H7 (cell line): ENCODE measurements at places on chromosomes 5 and 9. TPM values are rescaled to one million over a fixed set of nuclear protein-coding genes. Genes with fewer than 3 reads are reported as not detected.

Gene GBA2
- total RNA-seq, result 75.2 and 85.5 TPM in 2 replicates

- no peak for DNase-seq
These were observed at the start of gene PCDHA1 for GRCh38 chr5:140785905-140786686. Gene PCDHA1, plus strand, starts transcription at chr5:140786140.

Gene PCDHGC3
- total RNA-seq, result 27.4 and 31.7 TPM in 2 replicates

Gene NADK2
- total RNA-seq, result 15.3 and 16.0 TPM in 2 replicates

DNA sequence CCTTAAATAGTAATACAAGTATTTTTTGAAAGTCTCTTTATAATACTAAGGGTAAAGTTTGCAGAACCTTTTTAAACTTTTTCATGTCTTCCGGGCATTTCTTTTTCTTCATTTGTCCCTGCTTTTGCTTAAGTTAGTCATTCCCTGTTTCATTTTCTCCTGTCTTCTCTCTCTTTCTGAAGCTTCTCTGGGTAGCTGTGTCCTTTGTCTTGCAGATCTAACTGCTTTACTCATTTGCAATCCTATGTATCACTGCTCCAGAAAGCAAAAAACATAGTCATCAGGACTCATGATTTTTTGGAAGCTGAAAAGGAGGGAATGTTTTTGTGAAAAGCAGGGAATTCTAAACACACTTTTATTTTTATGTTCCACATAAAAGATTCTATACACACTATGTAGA lies 301.7 kb downstream of the MRPS30 start:
- DNase-seq, result peak; percentile 9

Gene IL13
- not detected in 2 replicates for total RNA-seq

Gene PRDM9
- total RNA-seq, result 0.41 TPM in 1 of 2 replicates, not detected in the other

- DNase-seq, result peak; percentile 40
These were observed 195.8 kb downstream of the CACNA1B start for GRCh38 chr9:138073408-138073807.

DNA sequence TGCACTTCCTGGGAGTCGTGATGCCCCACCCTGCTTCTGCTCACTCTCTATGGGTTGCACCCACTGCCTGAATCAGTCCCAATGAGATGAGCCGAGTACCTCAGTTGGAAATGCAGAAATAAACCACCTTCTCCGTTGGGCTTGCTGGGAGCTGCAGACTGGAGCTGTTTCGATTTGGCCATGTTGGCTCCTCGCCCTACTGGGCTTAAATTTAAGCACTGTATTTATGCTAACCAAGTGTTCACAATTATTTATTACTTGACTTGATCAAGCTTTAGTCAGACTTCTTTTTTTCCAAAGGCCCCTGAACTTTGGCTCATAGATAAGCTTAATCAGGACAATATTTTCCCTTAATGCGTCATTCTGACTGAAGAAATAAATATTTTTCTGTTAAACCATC lies 1072.4 kb upstream of the CDH9 start:
- no peak for DNase-seq

Gene TEX48
- not detected in 2 replicates for total RNA-seq

Gene BICD2
- total RNA-seq, result 34.3 and 42.2 TPM in 2 replicates

DNA sequence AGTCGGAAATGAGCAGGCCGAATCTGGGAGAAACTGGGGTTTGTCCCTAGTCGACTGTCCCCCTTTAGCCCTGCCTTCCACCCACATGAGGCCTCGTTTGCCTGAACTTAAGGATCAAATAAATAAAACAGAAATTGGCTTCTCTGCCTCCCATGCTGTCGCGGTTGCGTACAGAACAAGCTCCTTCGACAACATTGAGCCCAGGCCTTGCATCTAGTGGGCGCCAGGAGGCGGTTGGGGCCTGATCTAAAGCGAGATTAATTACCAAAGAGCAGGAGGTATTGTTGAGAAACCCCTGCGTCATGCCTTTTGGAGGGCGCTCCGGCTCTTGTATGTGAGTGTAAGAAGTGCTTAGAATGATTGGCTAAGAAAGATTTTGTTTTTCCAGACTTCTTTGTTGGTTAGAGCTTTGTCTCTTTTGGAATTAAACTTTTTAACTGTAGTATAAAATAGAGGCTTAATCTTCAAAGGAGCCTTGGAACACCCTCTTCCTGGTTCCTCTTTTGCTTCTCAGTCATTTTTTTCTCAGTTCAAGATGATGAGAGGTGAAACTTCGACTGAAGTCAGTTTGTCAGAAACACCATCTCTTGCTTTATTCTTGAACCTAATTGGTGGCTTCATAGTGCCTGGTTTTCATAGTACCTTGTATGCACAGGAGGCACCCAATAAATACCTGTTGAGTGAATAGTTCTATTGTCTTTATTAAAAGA lies 828 bp downstream of the ATP6V0E1 start:
- peak; percentile 87 for DNase-seq

Gene STK10
- 7.4 and 10.2 TPM in 2 replicates for total RNA-seq

- DNase-seq, result no peak
These were observed 263.2 kb downstream of the KCTD16 start for GRCh38 chr5:144433893-144434292.

DNA sequence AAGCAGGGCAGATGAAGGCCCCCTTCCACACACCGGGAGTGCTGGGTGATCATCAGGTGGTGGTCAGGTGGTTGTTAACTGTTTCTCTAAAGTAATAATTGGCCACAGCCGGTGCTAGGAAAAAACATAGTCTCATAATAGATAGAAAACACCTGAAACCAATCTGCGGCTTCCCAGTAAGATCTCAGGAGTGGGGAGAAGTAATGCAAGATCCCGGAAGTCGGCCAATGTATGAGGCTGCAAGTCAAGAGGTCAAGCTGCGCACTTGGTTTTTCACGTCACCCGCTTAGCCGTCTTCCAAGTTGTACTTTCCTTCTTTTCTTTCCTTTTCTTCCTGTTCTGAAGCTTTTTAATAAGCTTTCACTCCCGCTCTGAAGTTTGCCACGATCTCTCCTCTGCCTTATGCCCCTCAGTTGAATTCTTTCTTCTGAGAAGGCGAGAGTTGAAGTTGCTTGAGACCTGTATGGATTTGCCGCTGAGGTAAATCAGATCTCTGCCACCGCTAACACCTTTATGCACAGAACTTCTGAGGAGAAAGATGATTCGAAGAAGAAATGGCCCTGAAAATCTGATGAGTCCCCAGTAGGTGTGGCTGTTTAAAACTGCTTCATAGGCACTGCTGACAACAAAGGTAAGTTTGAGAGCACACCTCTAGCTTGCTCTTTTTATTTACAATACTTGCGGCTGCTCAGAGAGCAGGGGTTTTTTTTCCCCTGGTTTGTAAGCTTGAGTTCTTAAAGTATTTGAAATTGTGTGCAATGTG lies 406.6 kb downstream of the FAM170A start:
- no peak for DNase-seq

Gene GIN1
- total RNA-seq, result 5.0 and 5.1 TPM in 2 replicates

Gene FAM221B
- not detected in 2 replicates for total RNA-seq
